ENCODE measurements at places on chromosomes 3 and 15. TPM values are rescaled to one million over a fixed set of nuclear protein-coding genes. Genes with fewer than 3 reads are reported as not detected.

ANKRD63 gene
- not detected for total RNA-seq

PDZRN3 gene
- 18.3 TPM for total RNA-seq

CHRM5 gene
- total RNA-seq: under 0.01 TPM

OR5K2 gene
- not detected for total RNA-seq

SUCNR1 gene
- under 0.01 TPM for total RNA-seq

MESP1 gene
- total RNA-seq: under 0.01 TPM

CLDN18 gene
- not detected for total RNA-seq

HESX1 gene
- total RNA-seq: 0.29 TPM

TRPM1 gene
- under 0.01 TPM for total RNA-seq

TIGIT gene
- total RNA-seq: not detected

RTP1 gene
- total RNA-seq: not detected

RAD18 gene
- total RNA-seq: 7.6 TPM

MESP2 gene
- total RNA-seq: 0.72 TPM
